ENCODE measurements at places on chromosomes 11 and 22.

DNA sequence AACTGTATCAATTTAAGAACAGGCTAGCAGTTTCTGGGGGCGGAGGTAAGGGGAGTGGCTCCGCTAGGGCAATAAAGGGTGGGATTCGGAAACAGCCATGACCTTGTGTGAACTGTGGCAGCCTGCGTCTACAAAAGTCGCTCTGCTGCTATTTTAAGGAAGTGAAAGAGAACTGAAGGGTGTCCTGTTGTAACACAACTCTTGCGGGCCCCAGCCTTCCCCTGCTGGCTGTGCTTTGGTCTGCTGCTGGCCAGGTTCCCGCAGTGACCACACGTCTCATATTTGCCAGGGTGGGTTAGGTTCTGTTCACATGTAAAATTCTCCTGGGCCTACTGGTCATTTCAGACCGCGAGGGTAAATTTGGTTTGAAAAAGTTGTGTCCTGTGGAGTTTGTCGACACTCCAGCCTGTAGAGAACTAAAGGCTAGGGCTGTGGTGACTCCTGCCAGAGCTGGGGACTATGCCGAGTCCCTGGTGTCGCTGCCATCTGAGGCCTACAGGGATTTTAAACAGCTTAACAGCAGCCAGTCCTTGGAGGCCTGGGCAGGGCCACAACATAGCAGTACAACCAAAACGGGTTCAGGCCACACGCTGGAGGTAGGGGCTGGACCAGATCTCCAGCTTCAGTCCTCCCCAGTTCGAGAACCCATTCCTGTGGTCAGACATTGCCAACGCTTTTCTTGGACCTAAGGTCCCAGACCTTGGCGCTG, 1.1 kb upstream of the PPFIBP2 start:
- DNase-seq, result peak; percentile 36

DNA sequence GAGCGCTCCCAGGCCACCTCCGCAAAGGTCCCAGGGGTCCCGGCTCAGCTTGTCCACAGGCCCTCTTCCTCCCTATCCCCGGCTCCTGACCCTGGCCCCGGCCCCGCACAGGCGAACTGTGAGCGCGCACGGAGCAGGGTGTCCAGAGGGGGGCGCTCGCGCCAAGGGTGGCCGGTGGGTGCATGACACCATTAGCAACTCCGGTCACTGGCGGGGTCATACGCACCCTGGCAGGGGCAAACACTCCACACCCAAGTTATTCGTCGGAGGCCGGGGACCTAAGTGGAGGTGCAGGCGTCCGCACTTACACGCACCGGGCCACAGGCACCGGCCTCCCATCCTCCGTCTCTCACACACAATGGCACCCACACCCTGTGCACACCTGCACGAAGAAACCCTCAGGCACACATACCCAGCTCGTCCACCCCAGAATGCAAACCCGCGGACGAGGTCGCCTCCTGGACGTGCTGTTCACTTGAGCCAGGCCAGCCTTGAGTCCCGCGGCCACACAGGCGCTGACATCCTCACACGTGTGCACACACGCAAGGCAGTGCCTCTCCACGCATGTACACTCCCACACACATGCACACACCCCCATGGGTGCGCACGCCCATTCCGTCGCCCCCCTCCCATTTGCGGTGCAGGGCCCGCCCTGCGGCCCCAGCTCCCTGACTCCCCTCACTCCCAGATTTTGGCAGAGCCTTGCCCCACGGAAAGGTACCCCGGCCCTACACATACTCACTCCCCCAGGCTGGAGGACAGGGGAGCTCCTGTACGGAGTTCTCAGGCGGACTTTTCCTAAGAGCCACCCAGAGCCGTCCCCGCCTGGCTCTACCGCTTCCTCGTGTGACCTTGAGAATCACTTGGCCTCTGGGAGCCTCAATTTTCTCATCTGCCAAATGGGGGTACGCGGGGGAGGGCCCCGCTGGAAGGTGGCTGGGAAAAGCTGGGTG, at the start of gene RASGRP2:
TSS of gene RASGRP2 (minus strand) at position 552 of the 953 bp plus-strand sequence. CDS start 1,276 bp downstream, outside the sequence.
- peak; percentile 51 for DNase-seq

DNA sequence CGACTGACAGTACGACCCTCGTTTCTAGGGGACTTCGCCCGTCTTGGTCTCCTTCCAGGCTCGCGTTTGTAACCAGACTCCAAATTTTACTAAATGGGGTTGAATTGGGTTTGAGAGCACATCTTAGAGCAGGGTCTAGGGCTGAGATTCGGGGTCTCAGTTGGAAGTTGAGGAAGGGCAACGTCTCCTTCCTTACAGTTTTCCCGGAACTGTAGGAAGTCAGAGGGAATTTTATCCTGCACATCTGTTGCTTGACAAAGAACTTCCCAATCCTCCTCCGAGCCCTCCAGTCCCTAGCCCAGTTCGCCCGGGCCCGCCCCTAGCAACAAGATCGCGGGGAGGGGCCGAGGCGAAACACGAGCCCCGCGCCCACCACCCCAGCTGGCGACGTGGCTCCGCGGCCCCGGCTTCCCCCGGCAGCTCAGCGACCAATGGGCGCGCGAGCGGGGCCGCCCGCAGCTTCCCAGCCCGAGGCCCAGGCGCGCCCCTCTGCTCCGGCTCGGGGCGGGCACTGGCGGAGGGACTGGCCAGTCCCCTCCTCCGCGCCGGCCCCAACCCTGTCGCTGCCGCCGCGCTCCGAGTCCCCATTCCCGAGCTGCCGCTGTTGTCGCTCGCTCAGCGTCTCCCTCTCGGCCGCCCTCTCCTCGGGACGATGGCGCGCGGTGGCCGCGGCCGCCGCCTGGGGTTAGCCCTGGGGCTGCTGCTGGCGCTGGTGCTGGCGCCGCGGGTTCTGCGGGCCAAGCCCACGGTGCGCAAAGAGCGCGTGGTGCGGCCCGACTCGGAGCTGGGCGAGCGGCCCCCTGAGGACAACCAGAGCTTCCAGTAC, at the start of gene RCN1:
TSS of gene RCN1 (plus strand) at position 530 of the 826 bp plus-strand sequence. CDS start at position 653, 123 bp downstream.
- no peak for DNase-seq

DNA sequence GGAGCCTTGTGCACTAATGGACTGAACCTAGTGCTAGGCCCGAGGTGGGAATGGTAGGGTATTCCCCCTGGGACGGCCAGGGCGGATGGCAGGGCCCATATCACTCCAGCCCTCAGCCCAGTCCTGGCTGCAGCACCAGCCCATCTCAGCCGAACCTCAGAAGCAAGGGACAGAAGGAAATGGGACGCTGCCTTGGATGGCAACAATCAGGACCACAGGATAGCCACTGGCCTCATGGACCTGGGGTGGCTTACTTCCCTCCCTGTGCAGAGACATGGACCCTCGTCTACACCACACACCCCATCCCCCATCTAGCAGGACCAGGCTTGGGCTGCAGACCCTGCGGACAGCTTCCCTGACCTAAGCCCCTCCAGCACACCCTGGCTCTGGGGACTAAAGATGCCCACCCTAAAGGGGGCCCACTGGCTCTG, 24.1 kb downstream of the ARVCF start:
- DNase-seq, result no peak

DNA sequence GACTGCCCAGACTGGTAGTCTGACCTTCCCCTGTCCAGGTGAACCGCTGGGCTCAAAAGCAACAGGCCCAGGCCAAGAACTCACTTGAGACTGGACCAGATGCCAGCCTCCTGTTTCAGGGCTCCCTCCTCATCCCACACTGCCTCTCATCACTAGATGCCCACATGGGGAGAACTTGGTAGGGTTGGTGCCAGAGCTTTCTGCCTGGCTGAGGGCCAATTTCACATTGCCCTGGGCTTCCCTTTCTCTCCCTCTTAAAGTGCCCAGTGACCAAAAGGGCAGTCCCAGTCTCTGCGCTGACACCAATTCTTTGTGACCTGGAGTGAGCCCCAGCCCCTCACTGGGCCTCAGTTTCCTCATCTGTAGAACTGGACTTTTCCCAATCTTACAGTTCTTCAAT, 41.7 kb downstream of the C11orf58 start:
- no peak for DNase-seq

DNA sequence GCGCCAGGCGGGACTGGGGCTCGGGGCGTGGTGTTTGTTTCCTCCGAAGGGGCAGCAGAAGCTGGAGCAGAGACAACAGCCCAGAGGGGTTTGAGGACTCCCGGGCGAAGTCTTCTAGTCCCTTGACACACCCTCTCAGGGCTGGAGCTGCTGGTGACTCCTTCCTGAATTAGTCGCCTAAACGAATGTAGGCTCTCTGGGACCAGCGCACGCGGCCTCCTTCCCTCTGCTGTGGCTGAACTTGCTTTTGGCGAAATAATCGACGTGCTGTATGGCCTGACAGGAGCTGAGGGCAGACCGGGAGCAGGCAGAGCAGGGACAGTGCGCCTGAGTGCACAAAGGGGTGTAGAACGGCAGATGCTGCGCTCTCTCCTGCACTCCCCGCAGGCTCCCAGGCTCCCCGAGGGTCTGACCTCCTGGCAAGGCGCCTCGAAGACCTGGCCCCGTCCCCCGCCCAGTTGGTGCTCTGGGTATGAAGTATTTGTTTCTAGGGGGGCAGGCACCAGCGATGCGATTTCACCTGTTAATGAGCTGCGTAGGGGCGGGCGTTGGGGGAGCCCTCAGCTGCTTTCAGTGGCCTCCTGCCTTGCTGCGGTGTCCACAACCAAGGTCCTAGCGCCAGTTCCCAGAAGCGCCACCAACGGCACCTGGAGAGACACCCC, 5.3 kb downstream of the SLC17A6 start:
- DNase-seq, result no peak

DNA sequence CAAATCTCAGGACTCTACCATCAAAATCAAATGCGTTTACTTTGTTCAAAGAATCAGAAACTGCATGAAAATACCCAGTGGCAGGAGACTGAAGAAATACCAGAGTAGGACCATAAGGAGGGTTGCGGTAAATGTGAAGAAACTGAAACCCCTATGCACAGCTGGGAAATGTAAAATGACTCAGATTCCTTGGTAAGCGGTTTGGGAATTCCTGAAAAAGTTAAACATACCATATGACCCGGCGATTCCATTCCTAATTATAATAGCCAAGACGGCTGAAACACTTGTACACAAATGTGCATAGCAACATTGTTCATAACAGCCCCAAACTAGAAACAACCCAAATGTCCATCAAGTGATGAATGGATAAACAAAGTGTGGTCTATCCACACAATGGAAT, 114.1 kb upstream of the GRAMD1B start:
- no peak for DNase-seq

DNA sequence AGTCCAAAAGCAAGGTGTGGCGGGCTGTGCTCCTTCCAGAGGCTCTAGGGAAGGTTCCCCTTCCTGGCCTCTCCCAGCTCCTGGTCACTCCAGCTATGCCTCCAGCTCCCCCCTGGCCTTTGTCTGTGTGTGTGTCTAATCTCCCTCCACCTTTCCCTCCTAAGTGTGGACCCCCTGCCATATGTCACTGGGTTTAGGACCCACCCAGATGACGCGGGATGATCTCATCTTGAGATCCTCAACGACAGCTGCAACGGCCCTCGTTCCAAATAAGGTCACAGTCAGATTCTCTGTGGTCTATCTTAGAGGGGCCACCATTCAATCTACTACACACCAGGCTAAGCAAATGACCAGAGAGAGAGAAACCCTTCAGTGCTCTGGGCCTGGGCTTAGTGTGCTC, 107.9 kb downstream of the ARHGAP8 start:
- no peak for DNase-seq

- DNase-seq, result no peak
Observed at GRCh38 chr11:66289548-66290329, 796 bp upstream of the YIF1A start.

GRCh38 chr22:45163099-45163450, 650 bp upstream of the NUP50 start:
- no peak for DNase-seq

DNA sequence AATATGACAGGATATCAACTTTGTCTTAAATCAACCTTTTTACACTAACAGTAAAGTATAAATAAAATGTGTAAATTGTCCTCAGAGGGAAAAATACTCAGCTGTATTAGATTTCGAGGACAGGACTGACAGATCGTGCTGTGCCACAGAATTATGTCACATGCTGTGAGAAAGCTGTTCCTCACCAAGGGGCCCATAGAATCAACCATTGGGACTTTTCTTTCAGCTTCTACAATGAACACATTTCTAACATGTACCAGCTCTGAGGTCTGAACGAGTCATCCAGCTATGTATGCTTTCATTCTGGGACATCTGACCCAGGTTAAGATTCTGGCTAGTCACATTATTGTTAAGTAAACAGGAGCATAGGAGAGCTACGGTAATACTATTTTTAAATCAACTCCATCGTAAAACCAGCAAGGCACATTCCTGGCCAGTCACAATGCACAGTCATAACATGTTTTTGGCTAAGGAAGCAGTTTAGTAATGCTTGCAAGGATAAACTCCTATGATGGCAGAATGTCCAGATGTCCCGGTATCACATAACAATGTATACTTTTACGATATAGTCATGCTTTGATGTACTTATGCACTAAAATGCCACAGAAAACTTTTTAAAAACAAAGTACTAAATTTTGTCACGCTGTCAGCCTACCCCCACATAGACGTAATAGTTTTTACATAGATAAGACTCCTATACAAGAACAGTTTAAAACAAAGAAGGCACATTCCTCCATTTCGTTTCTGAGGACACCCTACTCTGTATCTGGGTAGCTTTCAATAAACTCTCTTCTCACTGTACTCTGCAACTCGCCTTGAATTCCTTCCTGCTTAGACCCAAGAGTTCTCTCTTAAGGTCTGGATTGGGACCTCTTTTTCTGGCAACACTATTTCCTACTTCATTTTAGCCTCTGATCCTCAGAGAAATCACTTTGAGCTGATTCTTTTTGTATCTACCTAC, 27.4 kb downstream of the ZNF214 start:
- DNase-seq, result no peak

DNA sequence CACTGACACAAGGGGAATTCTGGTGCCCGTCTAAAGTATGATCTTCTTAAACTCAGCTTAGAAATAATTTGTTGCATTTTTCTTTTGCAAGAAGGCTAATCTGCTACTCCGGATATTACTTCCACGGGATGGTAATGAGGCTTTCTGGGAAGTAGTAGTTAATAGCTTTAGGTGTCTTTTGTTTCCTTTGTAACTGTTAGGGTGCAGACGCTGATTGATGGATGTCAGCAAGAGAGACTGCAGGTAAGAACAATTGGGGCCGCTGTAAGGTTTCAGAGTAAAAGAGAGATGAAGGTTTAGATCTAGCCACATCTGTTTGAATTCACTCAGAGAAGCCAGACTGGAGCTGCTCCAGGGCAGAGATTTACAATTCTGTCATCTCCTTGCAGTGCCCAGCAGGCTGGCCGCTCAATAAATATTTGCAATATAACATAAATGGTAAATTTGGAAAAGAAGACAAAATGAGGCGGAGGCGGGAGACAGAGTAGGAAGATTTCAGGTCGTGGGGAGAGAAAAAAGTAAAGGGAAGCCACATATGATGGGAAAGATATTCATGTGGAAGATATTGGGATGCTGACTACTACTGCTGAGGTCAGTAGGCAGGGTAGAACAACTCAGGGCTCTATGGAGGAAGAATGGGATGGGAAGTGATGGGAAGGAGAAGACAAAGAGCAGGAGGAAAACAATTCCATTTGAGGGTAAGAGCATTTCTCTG, 320.5 kb downstream of the AASDHPPT start:
- no peak for DNase-seq
